ENCODE measurements at places on chromosomes 13 and 19. TPM values are rescaled to one million over a fixed set of nuclear protein-coding genes. Genes with fewer than 3 reads are reported as not detected.
A peak's percentile ranks its signal among the peaks of the same experiment; 100 is the strongest.

GRCh38 chr19:56838024-56838908 lies 2.3 kb downstream of the PEG3 start:
- DNase-seq, result peak; percentile 12

DNA sequence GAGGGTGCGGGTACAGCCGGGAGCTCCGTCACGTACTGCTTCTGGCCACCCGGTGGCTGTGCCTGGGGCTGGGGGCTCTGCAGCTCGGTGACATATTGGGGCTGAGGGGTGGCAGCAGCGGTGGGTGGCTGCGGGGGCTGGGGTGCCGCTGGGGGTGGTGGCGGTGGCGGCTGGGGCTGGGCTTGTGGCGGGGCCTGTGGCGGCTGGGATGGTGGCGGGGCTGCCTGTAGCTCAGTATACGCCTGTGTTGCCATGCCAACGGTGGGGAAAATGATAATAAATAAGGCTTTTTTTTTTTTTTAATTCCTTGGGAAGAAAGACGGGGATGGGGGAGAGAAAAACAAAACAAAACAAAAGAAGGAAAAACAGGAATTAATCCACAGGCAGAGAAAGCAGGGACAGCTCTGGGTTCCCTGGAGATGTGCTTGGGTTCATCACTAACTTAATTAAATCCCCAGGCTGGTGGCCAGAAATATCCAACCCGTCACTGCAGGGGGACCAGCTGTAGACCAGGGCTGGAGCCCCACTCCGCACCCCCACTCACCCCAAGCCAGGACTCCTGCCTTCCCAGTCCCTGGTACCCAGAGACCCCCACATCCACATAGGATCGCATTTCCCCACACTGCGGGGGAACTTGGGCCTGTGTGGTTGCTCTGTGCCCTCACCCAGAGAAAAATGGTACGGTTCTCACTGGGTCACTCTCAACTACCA lies 12.4 kb downstream of the RFX1 start:
- DNase-seq, result no peak

DNA sequence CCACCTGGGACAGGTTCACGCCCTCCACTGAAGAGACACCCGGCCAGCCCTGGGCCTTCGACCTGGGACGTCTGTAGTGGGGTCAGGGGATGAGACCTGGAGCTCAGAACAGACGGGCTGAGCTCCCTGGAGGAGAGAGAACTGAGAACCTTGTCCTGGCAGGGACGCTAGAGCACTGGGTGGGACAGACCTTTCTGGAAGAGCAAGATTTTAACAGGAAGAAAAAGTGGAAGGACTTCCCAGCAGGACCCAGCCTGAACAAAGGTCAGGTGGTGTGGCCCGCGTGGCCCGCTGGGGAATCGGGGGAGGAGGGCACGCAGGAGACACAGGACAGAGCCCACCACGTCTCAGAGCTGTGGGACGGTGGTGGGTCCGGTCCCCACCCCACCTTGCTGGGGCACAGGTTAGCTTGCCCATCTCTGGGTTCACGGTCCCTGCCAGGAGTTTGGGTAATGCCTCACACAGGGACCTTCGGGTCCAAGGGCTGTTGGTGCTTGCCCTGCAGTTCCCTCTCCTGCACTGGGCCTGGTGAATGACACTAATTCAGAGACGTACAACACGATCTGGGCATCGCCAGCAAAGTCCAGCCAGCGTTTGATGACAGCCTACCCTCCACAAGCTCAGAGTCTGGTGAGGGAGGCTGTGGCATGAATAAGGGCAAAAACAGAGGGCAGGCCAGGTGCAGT lies 1.2 kb upstream of the EFNA2 start:
- DNase-seq, result no peak

Gene GMIP
- total RNA-seq, result 79.4 TPM

Gene TEKTIP1
- 1.8 TPM for total RNA-seq
